ENCODE measurements at places on chromosomes 6 and 20.
A peak's percentile ranks its signal among the peaks of the same experiment; 100 is the strongest.

- DNase-seq = no peak
These were observed 7.9 kb downstream of the SNX9 start for GRCh38 chr6:157831018-157831369.

- DNase-seq = no peak
These were observed 31.6 kb upstream of the RGS17 start for GRCh38 chr6:153162646-153163045.

DNA sequence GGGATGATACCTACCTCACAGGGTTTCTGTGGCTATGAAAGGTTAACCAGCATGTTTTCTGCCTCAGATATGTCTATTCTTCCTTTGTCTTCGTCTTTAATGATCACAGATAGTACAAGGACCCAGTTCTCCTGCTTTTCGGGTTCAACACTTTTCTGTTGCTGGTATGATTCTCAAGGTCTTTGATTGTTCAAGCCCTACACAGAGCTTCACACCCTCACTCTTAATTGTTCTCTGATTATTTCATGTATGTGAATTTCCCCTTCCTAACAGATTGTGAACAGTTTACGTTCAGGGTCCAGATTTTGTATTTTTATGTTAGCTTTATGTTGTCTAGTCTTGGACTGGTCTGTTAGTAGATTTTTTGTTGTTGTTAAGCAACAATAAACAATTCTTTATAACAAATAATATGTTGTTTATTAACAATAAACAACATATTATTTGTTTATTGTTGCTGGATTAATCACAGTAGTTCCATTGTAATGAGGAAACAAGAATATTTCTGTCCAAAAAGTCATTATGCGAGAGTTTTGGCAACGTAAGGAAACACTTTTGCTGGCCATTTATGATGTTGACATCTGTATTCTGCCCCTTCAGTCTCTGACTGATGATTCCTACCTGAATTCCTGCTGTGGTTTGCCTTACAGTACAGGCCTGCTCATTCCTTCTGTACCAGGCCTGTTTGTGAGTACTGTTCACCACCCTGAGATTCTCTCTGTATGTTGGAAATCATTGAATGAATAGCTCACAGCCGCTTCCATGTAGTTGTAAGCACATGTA lies 27.2 kb upstream of the TULP4 start:
- no peak for DNase-seq

GRCh38 chr20:32623667-32624157 lies 38.6 kb upstream of the NOL4L start:
- DNase-seq = no peak

- no peak for DNase-seq
These were observed 36.1 kb upstream of the PLCB4 start for GRCh38 chr20:9032758-9033157.

DNA sequence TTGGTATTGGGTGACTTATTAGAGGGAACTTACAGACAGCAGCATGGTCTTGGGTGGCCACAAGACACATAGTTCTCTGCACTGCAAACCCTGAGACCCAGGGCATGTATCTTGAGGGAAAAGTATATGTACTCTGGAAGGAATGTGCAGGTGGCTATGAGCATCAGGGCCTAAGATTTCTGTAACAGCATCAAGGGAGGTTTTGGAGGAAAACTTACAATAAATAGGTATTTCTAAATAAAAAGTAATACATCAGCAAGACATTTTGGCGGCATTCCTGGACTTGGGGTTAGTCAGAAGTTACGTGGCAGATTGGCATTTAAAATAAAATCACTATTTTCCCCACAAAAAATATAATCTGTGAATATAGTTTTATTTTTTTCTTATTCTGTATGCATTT lies 8.0 kb upstream of the STX7 start:
- DNase-seq = no peak

DNA sequence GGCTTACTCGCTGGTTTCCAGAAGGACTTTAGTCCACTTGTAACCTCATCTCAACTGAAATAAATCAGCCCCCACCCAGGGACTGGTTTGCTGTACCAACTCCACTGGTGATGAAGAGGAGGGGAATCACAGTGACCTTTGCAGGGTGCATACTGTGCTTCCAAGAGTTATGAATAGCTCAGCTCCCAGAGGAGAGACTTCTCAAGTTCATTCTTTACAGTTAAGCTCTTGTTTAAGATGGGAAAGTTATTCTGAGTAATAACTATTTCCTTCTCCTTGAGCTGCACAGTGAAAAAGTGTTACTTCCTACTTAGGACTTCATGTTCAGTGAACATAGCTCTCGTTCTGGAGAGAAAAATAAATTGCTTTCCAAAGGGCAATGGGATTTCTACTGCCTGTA lies 166.5 kb upstream of the ECI2 start:
- no peak for DNase-seq

GRCh38 chr6:41922154-41922553 lies 855 bp downstream of the BYSL start:
- DNase-seq = no peak

DNA sequence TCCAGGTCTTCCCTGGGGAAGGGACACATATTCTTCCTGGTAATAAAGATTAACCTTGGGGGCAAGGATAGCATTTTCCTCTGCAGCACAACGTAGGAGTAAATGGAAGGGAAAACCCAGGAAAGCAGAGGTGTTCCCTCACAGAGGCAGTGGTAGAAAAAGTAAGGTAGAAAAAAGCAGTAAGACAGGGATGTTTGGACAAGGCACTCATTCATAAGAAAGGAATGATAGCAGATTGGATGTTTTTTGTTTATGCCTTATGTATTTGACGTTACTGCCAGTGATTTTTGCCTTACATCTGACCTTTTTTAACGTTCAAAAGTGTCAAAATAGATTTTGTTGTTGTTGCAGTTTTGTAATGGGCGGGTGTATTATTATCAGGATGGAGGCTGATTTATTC lies 395.0 kb downstream of the CDKAL1 start:
- no peak for DNase-seq

DNA sequence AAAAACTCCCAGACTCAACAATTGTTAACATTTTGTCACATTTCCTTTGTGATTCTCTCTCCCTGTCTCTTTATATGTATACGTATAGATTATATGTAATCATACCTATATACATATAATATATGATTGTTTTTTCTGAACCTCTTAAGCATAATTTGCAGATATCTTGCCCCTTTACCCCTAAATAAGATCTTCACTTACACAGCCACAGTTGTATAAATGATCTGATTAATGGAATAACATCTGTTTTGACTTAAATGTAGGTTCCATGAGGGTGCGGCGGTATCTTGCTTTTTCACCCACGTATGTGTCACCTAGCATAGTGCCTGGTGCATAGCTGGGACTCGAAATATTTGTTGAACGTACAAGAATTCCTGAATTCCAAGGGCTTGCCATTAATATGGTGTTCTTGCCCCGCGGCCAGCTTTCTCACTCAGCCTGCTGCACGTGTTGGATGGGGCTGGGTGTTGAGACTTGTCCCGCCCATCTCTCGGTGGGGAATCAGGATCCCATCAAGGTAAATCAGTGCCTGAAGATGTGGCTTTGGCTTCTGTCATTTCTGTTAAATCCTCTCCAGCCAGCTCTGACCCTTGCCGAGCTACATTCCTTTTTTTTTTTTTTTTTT lies 10.4 kb upstream of the MANBAL start:
- DNase-seq = no peak

DNA sequence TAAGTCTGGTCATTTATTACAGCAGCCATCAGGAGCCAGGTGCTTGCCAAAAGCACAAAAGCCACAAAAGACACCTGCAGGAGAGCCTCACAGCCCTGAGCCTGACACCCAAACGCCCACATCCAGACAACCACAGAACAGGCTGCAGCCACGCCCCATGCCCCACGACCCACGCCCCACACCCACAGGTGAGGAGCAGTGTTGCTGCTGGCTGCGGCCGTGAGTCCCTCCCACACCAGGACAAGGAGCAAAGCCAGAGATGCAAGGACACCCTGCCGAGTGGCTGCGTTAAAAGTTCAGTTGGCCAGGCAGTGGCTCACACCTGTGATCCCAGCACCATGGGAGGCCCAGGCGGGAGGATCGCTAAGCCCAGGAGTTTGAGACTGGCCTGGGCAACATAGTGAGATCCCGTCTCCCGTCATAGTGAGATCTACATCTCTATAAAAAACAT lies 43.0 kb downstream of the SLC2A4RG start:
- DNase-seq = no peak

DNA sequence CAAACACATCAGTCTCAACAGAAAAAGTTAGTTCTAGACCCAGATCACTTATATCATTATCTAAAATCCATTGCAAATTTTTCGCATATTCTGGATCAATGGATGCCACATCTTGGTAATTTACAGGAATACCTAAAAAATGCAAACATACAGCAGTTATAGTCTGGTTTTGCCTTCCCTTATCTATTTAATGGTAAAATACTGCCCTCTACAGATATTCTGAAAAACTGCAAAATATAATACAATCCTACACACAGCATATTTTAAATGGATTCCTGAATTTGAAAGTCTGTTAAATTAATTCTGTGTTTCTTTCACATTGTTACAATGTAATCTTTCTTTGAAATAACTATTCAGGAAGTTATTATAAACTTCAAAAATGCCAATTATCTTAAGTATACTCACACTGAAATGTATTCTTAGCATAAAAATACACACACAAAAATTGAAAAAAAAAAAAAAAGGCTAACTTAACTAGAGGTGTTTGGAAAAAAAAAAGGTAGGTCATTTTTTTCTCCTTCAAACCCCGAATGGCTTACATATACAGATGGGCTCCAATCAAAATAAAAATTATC lies 88.4 kb downstream of the HACE1 start:
- peak; percentile 45 for DNase-seq

- DNase-seq = no peak
These were observed 25.0 kb upstream of the SSTR4 start for GRCh38 chr20:23010096-23010495.

DNA sequence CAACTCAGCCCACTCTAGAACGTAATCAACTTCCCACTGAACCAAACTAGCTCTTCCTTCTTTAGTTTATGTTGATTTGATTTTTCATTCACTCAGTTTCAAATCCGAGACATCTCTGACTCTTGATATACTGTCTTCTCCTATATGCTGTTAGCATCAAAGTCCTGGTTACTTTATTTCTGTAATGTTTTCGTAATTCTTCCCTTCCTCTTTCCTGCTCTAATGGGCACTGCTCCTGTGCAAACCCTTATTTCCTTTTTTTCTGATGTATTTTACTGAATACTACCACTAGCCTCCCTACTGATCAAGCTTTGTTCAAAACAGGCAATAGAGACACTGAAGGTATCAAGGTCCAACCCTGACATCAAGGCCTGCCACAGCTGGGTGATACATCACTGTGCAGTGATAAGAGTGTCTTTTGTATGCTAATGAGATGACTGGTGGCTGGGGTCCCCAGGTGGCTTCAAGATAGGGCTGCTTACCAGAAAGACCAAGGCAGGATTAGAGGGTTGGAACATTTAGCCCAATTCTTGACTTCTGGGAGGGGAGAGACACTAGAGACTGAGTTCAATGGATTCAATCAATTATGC lies 95.2 kb downstream of the KIF13A start:
- no peak for DNase-seq

GRCh38 chr6:37243816-37244370 lies 13.7 kb upstream of the TBC1D22B start:
- no peak for DNase-seq

DNA sequence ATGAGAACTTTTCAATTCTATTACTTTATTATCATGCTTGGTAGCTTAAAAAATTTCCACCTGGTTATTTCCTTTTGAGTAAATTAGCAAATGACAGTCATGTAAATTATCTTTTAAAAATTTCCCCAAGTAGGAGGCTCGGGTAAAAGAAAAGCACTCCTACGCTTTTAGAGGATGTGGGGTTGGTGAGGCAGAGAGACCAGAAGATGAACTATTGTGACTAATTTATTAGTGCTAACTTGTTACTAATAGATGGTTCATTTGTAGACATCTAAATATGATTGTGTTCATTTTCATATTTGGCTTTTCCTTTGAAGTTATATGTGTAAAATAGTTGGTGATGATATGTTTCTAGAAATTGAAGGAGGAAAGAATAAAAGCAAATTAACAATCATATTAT lies 27.0 kb downstream of the ZNF292 start:
- peak; percentile 39 for DNase-seq

DNA sequence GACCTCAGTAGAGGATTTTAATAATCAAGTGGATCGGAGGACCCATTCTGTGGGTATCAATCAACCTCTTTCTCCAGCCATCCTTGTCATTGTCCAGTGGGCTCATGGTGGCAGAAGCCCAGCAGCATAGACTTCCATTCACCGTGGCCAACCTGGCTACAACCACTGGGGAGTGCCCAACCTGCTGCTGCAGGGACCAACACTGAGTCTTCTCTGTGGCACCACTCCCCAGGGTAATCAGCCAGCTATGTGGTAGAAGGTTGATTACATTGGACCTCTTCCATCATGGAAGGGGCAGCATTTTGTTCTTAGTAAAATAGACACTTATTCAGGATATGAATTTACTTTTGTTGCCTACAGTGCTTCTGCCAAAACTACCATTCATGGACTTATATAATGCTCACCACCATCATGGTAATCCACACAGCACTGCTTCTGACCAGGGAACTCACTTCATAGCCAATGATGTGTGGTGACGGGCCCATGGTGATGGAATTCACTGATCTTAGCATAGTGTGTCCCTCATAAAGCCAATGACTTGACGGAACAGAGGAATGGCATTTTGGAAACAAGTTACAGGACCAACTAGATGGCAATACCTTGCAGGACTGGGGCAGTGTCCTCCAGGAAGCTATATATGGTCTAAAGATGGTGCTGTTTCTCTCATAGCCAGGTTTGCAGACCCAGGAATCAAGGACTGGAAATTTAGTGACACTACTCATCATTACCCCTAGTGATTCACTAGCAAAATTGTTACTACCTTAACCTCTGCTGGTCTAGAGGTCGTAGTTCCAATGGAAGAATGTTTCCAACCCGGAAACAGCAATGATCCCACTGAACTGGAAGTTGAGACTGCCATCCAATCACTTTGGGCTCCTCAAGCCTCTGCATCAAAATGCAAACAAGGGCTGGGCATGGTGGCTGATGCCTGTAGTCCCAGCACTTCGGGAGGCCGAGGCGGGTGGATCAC lies 7.6 kb downstream of the CD24 start:
- DNase-seq = no peak

Measured in CD4-positive, alpha-beta T cell treated with Interleukin-4 for 4 hours (primary cell).